Retinal pigment epithelial cell (primary cell): ENCODE measurements at places on chromosomes 12 and 14.
A peak's percentile ranks its signal among the peaks of the same experiment; 100 is the strongest.

GRCh38 chr12:124774054-124774461 lies 89.6 kb downstream of the SCARB1 start:
- DNase-seq, result no peak

DNA sequence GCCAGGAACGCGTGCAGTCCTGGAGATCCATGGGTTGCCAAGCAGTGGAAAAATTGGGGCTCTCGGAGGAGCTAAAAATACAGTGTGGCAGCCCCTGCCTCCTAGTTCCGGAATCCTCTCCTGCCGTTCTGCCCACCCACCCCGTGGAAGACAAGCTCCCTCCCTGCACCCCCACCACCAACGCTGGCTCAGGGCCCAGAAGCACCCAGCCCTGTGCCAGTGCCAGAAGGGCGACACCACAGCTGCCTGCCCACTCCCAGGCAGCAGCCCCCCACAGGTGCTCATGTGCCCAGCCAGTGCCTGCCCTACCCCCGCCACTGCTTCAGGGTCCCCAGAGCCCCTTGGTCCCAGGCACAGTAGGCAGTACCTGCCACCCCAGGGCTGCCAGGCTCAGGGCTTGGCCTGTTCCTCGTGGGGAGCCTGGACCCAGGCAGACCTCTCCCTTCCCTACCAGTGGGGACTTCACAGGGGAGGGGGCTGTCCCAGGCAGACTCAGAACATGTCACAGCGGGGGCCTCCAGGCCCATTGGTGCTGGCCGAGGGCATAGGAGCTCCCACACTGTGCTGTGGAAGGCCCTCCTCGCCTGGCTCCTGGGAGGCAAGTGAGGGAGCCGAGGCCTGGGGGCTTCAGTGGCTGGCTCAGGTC lies 7.4 kb downstream of the INF2 start:
- DNase-seq, result no peak

DNA sequence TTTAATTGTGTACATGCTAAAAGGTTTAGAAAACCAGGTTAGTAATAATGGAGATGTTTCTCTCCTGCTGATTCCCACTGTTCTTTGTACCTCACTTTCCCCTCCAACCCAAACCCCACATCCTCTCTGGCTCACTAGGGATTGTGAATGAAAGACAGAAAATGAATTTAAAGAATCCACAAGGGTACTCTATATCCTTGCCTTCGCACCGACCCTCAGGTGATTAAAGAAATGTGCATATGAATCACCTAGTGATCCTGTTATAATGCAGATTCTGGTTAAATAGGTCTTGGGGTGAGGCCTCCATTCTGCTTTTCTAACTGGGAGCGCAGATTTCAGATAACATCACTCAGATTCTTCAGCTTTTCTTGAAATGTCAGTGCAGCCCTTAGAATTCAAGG lies 84.3 kb upstream of the OTX2 start:
- no peak for DNase-seq

- DNase-seq, result no peak
These were observed 266.3 kb downstream of the GLT1D1 start for GRCh38 chr12:129119537-129119936.

DNA sequence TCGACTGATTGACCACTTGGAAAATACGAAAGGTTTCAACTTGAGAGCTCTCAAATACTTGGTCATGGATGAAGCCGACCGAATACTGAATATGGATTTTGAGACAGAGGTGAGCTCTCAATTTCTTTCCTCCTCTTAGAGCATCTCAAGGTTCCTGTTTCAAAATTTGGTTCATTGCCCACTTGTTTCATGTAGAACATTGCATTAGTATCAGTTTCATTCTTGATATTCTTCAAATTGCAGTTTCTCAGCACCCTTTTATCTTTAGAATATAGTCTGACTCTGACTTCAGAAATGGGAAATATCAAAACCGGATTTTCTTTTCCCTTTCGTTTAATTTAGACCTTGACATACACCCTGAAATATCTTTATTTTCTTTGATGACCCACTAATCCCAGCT lies 8.8 kb downstream of the DDX47 start:
- no peak for DNase-seq

- DNase-seq, result peak; percentile 81
These were observed 147.6 kb downstream of the CHST11 start for GRCh38 chr12:104604070-104604994.

DNA sequence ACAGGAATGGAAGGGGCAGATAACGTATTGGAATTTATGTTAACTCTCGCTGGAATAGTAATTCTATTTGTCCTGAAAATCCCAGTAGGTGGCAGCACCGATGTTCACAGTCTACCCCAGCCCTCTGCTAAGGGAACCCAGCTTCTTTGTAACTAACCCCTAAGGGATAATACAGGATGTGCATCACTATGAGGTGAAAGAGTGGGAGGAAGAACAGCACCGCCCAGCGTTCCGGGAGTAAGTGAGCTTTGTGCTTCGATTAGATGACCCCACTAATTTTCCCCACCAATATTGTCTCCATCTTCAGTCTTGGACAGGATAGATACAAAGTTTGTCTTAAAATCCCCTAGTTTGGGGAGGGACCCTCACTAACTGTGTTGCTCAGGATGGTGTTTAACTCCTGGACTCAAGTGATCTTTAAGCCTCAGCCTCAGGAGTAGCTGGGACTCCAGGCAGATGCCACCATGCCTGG lies 2.7 kb downstream of the SLC2A3 start:
- peak; percentile 79 for DNase-seq

- DNase-seq, result no peak
These were observed 232.5 kb downstream of the BCL11B start for GRCh38 chr14:99039331-99040041.

GRCh38 chr14:64728856-64729255 lies 24.6 kb downstream of the PLEKHG3 start:
- no peak for DNase-seq

- DNase-seq, result no peak
These were observed 12.8 kb downstream of the BDKRB2 start for GRCh38 chr14:96217376-96217913.

GRCh38 chr12:56880125-56880992 lies 53.8 kb downstream of the SDR9C7 start:
- no peak for DNase-seq

DNA sequence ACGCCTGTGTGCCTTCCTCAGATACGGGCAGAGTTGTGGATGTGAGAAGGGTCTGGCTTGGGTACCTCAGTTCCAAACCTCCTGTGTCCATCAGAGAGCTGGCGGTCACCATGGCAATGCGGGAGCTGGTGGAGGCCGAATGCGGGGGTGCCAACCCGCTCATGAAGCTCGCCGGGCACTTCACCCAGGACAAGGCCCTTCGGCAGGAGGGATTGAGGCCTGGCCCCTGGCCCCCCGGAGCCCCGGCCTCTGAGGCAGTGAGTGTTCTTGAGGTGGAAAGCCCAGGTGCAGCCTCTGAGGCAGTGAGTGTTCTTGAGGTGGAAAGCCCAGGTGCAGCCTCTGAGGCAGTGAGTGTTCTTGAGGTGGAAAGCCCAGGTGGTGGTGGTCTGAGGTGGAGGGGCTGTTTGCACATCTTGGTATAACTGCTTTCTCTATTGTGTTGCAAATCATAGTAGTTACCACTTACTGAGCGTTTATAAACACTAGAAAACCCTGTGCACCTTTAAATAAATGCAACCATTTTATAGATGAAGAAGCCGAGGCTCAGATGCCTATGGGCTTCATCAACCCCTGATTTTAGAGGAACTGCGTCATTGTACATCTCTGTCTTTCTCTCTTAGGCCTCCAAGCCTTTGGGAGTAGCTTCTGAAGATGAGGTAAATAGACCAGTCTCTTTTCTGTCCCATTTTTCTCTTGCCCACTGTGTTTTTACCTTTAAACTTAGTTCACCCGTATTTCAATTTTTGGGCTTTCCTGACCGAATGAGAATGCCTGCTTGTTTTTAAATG lies 976 bp downstream of the PEX5 start:
- DNase-seq, result no peak

GRCh38 chr12:108933949-108934348 lies 54.1 kb downstream of the DAO start:
- DNase-seq, result no peak

DNA sequence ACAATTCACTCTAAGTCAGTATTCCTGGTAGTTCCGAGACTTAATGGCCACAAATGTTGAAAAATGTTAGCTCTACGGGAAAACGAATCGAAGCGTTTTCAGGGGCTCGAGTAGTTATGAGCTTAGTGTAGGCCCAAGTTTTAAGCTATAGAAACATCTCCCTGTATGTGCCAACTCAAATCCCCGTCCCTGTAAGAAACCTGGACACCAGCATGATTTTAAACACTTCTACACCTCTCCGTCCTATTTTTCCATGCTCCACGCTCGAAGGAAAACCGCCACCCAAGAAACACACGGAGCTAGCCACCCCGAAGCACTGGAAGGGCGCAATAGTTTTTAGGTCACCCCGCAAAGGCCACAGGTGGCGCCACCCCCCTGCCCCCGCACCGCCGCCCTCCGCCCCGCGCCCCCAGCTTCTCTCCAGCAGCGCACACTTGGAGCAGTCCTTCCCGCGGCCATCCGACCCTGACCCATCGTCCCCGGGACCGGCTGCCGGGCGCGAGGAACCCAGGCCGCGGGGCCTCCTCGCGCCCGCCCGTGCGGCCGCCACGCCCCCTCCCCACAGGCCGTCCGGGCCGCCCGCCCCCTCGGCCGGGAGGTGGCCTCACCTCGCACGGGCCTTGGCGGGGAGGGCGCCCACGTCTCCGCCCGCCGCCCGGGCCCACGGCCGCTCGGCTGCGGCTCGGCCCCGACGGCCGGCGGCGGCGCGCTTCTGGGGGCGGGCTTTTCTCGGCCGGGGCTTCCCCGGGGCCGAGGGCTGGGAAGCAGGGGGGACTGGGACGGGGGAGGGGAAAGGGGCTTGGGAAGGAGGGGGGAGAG lies 522 bp downstream of the R3HDM2 start:
- DNase-seq, result peak; percentile 7

- DNase-seq, result no peak
These were observed 4.6 kb downstream of the SSH1 start for GRCh38 chr12:108852674-108853309.

GRCh38 chr14:24678801-24679247 lies 44.8 kb upstream of the GZMB start:
- DNase-seq, result peak; percentile 47

DNA sequence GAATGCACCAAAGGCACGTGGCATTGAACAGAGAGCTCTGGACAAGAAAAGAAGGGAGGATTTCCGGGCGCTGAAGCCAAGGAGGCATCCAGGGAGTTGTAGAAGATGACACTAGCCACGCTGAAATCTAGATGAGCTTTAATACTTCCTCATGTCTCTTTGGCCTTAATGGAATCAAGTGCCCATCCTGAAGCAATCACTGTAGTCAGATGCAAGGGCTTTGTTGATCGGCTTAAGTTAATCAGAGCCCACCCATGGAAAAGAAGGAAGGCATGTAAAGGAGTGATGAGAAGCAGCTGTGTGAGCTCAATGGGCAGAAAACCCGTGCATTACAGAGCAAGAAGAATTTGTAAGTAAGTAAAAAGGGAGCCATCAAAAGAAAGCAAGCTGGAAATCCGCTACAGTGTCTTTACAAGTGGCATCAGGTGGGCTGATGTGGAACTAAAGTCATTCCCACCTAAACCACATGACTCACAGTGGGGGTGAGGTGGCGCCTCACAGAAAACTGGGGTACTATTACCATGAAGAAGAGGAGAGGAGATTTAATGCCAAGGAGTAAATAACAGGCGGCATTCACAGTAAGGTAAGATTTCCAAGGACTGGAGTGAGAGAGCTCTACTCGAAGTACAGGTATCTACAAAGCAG lies 48.4 kb downstream of the NDUFA12 start:
- DNase-seq, result no peak

DNA sequence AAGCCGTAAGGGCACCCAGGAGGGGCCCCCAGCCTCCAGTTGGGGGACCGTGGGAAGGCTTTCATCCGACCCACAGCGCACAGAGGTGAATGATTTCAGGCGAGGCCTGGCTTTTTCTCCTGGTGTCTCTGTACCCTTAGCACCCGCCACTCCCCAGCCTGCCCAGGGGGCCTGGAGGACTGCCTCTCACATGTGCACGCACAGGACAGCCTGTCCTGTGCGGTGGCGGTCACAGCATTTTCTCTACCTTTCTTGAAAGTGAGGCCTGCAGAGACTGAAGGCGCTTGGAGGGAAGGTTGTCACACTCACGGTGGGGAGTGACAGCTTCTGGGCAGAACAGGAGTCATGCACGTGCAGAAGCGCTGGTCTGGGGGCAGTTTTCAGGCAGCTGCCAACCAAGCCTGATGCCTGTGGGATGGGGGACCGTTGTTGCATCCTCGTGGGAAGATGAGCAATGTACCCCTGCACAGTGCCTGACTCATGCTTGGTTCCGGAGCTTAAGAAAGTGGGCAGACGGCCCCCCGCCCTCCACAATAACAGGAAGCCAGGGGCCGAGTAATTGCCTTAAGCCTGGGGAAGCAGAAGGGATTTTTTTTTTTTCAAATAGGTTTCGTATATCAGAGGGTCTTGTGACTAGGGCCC lies 148.1 kb downstream of the TSPAN9 start:
- peak; percentile 75 for DNase-seq

DNA sequence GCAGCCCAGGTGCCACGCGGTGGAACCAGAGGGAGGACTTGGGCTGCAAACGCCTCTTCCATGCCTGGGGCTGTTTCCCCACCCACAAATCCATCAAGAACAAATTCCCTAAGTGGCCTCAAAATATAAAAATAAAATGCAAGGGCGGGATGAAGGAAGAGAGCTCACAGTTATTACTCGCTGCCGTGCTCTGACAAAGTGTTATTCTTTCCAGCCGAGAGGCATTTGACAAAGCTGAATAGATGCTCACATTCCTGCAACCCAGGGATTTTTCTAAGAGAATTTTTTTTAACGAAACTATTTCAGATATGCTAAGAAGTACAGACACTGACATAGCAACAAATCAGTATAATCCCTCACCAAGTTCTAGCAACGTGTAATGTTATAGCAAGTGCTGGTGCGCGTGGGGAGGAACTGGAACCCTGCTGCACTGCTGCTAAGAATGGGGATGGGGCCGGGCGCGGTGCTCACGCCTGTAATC lies 70.7 kb downstream of the SCARB1 start:
- DNase-seq, result peak; percentile 82

- no peak for DNase-seq
These were observed 15.2 kb downstream of the SERPINA12 start for GRCh38 chr14:94494085-94494484.

DNA sequence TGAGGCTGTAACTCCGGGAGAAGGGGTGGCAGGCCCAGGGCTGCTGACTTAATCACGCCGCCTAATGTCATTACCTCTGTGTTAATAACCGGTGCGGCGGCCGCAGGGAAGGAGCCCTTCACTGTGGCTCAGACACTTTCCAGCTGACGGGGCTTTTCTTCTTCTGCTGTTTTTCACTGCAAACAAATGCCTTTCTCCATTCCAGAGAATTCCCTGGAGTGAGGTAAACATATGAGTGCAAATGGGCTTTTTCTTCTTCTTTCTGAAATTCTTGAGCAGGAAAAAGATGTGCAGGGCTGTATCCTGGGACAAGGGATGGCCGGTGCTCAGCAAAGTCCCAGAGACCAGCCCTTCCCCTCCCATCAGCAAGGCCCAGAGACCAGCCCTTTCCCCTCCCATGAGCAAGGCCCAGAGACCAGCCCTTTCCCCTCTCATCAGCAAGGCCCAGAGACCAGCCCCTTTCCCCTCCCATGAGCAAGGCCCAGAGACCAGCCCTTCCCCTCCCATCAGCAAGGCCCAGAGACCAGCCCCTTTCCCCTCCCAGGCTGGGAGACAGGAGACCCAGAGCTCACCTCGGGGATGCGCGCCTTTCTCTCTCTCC lies 33.4 kb upstream of the FAM181A start:
- DNase-seq, result no peak

GRCh38 chr12:38707648-38708047 lies 197.7 kb downstream of the CPNE8 start:
- no peak for DNase-seq

- DNase-seq, result no peak
These were observed 109.7 kb downstream of the GPATCH2L start for GRCh38 chr14:76261371-76261811.
